ENCODE measurements at places on chromosomes 12 and 14.

- no peak for DNase-seq
Observed at GRCh38 chr12:96047229-96048211, 12.1 kb upstream of the LTA4H start.

DNA sequence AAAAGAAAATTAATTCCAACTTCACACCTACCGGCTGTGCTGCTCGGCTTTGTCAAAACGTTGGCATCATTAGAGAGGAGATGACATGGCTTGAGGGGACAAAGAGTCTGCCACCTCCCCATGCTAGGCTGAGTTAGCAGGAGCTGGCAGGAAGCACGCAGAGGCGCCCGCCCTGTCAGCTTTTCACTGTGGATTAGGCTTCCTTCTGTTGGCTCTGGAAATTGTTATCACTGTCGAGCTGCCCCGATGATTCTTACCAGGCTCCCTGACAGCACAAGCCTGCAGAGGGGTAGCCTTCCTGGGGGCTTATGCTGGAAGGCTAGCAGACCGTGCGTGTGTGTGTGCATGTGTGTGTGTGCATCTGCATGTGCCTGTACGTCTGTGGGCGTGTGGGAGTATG lies 490.9 kb upstream of the TBX3 start:
- DNase-seq: no peak

GRCh38 chr14:49092345-49092744 lies 493.8 kb downstream of the RPS29 start:
- DNase-seq: no peak

DNA sequence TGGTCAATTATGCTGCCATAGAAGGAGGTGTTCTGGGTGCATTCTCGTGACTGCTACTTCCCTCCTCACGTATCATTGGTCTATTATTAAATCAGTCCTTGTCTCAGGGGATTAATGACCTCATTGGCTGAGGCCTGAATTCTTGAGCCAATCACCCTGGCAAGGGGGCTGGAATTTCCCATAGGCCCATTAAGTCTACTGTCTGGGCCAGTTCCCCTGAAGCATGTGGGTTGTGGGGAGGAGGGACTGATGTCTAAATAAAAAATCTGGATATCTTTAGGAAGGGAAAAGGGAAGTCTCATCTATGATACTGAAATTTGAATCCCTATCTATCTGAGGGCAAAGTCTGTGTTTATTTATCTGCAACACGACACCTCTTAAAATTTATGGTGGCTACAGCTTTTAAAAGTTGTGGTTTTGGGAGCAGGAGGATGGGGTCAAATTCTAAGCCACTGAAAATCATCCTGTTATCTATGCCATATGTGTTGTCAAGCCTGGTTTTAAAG lies 71.9 kb downstream of the DYRK2 start:
- no peak for DNase-seq

DNA sequence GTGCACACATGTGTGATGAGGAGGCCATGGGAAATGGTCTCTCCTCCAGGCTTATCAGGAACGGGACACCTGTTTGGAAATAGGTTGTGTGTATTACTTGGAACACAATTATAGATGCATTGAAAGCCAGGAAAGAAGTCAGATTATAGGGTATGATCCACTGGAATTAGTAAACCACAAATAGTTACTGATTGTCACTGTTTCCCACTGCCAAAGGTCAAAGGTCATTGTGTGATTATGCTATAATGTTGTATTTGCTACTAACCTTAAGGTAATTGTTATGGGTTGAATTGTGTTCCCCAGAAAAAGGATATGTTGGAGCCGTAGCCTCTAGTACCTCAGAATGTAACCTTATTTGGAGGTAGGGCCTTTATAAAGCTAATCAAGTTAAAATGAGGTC lies 129.9 kb upstream of the FBXO33 start:
- DNase-seq: no peak

DNA sequence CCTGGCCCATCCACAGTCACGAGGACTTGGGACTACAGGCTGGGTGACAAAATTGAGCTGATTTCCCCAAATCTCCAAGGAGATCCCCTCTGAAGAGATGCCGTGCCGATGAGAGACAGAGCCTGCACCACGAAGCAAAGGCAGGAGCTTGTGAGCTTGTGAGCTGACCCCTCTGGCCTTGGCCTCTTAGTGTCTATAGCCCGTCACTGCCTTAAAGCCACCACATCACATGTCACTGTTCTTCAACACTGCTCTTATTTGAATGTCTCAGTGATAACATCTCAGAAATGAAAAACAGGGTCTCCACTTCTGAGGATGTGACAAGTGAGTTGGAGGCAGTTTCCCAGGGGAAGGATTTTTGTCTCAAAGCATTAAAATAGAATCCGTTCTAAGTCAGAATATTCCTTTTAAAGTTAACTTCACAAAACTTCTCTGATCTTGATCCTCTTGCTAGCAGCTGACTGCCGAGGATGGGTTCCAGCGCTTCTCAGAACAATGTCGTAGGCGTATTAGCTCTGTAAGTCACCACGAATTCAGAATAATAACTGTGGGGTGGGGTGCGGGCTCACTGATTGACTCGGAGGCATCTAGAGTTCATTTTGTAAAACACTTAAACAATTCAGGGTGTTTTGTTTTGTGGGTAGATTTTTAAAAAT lies 37.5 kb downstream of the CHST11 start:
- peak; percentile 28 for DNase-seq

DNA sequence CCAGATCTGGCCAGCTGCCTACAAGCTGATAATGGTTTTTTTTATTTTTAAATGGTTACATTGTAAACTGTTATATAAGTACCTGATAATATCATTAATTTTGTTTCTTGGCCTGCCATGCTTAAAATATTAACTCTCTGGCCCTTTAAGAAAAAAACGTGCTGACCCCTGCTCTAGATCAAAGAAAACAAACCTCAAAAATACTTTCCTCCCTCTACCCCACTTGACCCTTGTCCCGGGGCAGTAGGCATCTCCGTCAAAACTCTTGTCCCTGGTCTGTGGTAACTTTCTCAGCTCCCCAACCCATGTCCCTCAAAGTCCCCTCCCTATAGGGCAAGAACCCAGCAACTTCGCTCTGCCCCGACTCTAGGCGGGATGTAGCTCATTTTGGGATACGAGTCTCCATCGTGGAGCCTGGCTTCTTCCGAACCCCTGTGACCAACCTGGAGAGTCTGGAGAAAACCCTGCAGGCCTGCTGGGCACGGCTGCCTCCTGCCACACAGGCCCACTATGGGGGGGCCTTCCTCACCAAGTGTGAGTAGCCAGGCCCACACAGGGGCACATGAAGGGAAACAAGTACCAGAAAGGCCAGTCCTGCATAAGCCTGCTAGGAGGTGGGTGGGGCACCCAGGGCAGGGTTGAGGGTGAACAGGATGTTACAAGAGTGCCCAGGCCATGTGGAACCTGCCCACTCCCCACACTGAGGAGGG lies 3.5 kb downstream of the RDH5 start:
- no peak for DNase-seq

- no peak for DNase-seq
Observed at GRCh38 chr14:101774006-101774795, 12.7 kb downstream of the PPP2R5C start.

DNA sequence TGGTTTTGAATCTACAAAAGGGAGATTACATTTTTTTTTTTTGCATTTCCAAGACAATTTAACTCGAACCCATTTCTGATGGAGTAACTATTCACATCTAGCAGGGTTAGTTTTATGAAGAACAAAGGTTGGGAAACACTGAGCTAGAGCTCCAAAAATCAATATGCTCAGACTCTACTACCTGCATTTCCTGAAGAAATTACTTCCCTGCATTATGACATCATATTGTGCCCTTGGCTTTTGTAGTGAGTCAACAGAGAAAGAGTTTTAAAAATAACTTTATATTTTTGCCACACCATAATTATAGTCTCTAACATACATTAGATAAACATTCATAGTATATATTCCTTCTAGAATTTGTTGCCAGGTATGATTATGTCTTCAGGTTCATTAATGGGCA lies 14.8 kb downstream of the GRIP1 start:
- no peak for DNase-seq

- no peak for DNase-seq
Observed at GRCh38 chr14:63470962-63471793, 72.0 kb downstream of the PPP2R5E start.

GRCh38 chr12:75137896-75138295 lies 71.7 kb downstream of the KCNC2 start:
- DNase-seq: no peak

DNA sequence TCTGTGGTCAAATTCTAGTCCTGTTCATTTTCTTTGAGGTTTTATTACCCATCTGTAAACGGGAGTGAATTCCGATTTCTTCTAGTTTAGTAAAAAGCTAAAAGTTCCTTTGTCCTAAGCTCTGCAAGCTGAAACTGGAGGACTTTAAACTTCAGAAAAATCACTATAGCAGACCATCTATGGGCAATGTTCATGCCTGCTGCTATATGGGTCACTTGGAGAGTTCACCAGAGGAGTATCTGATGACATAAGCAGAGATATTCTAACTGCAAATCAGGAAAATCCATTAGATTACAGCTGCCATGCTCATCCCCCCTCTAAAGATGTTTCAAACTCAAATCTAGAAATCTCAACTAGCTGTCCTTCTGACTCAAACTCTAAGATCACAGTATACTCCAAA lies 193.0 kb upstream of the RTL1 start:
- no peak for DNase-seq

DNA sequence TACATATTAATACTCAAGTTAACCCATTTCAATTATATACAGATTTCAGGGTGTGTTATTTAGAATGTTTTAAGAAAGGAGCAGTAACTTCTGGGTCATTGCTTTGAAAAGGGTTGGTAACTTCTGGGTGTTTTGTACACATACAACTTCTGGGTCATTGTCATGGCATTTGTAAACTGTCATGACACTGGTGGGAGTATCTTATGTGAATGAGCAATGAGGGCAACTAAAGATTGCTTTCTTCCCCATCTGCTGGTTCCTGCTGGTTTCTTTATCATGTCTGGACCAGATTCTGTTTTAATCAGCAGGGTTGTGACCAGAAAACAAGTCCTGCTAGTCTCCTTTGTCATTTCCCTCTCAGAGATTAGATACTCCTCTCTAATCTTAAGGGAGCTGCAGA lies 713.3 kb downstream of the LRFN5 start:
- DNase-seq: no peak

DNA sequence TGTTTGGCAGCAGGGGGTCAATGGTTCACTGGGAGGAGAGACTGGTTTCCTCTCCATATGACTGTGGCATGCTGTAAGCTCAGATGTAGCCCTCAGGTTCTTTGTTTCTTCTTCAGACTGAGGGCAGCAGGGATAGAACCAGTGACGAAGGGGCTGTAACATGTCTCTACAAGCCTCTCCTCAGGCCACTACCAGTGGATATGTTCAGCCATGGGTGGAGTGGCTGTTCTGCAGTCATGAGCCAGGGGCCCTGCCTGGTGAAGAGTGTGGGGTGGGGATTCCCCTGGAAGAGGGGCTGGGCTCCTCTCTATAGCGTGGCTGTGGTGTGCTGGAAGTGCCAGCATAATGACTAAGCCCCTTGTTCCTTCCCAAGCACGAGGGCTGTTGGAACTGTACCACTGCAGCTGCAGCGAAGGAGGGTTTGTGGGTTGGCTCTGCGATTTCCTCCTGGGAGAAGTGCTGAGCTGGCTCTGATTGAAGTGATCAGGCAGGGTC lies 55.8 kb downstream of the CMAS start:
- no peak for DNase-seq

- no peak for DNase-seq
Observed at GRCh38 chr12:69425417-69425816, 44.8 kb upstream of the FRS2 start.

DNA sequence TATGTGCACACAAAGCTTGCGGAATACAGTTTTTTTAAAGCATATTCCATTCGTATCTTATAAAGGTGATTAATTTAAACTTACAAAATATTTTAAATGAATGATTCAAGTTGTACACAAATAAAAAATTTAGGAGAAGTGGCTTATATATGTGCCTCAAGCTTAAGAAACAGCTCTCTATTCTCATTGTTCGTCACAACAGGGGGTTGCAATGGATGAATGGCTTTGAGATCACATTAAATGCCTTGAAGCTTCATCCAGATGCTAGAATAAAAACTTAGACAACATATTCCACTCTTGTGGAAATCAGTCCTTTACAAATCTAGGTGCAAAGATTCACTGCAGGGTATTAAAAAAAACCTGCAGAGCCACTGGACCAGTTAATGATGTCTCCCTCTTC lies 303.9 kb upstream of the LRFN5 start:
- no peak for DNase-seq

- DNase-seq: no peak
Observed at GRCh38 chr14:54010981-54011380, 54.4 kb upstream of the BMP4 start.

GRCh38 chr14:76669770-76670169 lies 91.5 kb upstream of the VASH1 start:
- DNase-seq: no peak

DNA sequence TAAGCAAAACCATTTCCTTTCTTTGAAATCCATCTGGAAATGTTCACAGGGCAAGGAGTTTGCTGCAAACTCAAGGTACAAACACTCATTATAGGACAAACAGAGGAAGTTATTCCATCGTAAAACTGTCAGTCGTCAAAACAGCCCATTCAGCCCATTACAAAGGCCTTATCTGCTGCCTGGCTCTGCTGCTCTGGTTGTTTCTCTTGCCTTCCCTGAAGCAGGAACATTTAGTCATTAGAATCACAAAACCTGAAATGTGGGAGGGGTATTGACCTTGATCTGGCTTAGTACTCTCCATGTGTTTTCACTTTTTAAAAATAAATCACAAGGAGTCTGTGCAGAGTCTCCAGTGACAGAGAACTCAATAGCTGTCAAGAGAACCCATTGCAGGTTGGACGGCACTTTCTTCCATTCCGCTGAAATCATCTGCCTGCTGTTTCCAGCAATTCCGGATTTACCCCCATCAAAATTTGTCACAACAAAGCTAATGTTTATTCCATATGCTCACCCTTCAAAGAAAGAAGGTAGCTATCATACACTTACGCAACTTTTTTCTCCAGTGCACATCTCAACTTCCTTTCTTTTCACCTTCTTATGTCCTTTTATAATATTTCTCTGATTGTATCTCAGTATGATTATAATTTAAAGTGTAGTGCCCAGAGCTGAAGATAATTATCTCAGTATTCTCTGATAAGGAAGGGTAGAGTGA lies 24.6 kb upstream of the ITPR2 start:
- DNase-seq: no peak

- no peak for DNase-seq
Observed at GRCh38 chr12:69254046-69254445, 14.7 kb downstream of the CPSF6 start.

DNA sequence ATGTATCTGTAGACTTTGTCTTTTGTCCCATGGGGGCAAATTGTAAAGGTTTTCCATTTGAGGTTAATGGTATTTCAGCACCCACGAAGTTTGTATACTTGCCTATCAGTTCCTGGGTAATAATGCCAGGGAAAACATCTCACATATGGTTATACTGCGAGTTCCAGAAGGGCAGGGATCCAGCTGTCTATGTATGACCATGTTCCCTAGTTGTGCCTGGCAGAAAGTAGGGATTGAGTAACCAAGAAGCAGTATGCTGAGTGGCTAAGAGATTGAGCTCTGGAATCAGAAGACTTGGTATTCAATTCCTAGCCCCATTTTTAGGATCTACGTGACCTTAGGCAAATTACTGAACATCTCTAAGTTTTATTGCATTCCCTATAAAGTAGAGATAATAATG lies 173.2 kb upstream of the PWP1 start:
- DNase-seq: no peak

Measured in thoracic aorta (tissue), 2 donors.